ENCODE measurements at places on chromosomes 5 and 9.

- DNase-seq, result no peak
Observed at GRCh38 chr5:135626636-135627035, 47.8 kb upstream of the CXCL14 start.

DNA sequence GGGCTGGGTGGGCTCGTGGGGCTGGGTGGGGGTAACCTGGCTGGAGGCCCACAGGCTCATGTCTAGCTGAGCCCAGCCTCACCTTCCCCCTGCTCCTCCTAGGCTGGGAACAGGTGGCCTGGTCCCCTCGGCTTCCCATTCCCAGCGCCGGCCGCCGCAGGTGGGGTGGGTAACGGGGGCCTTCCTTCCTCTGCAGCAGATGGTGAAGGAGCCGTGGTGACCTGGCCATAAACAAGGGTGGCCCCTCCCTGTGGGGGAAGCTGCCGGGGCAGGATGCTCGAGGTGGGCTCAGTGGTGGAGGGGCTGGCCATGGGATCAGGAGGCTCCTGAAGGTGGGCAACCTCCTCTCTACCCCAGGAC is 41.0 kb upstream of the EGFL7 start:
- DNase-seq, result no peak

GRCh38 chr9:138099803-138100598 is 222.4 kb downstream of the CACNA1B start:
- DNase-seq, result no peak

- no peak for DNase-seq
Observed at GRCh38 chr9:71911908-71912335, 483 bp downstream of the C9orf85 start.

- DNase-seq, result no peak
Observed at GRCh38 chr5:128885649-128886255, 79.5 kb upstream of the SLC27A6 start.

GRCh38 chr5:136810261-136810801 is 445.0 kb upstream of the TRPC7 start:
- DNase-seq, result no peak

- no peak for DNase-seq
Observed at GRCh38 chr5:78483809-78484521, 123.5 kb downstream of the SCAMP1 start.

GRCh38 chr5:56913766-56914165 is 4.4 kb downstream of the SETD9 start:
- no peak for DNase-seq

GRCh38 chr5:38478166-38478565 is 78.3 kb downstream of the LIFR start:
- DNase-seq, result no peak

DNA sequence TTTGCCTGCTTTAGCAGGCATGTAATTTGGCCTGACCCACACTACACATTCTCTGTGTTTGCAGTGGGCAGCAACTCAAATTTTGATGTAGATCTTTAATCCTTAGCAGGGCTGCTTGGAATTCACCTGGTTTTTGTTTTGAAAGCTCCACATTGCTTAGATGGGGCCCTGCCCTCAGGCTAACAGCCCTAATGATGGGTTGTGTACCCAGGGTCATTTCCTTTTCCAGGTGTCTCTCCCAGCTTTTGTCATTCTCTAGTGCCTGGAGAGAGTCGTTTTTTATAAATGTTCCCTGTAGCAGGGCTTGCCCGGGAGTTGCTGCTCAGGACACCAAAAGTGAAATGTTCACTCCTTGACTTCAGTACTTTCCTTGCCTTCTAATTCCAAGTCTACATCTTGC is 126.3 kb downstream of the TRIO start:
- DNase-seq, result no peak

DNA sequence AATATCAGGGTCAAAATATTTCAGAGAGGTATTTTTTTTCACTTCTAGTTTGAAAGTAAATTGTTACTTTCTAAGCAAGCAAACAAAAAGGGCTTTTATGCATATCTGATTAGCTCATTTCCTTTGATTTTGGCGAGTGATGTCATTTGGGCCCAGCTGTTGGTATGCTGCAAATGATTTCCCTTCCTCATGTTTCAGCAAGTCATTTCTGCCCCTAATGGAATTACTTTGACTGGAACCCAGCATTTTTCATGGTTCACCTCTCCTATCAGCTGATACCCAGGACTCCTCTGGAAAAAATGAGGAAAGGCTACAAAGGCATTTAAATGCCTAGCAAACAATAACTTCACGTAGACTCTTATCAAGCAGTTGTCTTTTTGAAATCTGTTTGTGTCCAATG is 500.6 kb downstream of the EBF1 start:
- DNase-seq, result no peak

- DNase-seq, result no peak
Observed at GRCh38 chr5:171205375-171205774, 103.7 kb upstream of the TLX3 start.

DNA sequence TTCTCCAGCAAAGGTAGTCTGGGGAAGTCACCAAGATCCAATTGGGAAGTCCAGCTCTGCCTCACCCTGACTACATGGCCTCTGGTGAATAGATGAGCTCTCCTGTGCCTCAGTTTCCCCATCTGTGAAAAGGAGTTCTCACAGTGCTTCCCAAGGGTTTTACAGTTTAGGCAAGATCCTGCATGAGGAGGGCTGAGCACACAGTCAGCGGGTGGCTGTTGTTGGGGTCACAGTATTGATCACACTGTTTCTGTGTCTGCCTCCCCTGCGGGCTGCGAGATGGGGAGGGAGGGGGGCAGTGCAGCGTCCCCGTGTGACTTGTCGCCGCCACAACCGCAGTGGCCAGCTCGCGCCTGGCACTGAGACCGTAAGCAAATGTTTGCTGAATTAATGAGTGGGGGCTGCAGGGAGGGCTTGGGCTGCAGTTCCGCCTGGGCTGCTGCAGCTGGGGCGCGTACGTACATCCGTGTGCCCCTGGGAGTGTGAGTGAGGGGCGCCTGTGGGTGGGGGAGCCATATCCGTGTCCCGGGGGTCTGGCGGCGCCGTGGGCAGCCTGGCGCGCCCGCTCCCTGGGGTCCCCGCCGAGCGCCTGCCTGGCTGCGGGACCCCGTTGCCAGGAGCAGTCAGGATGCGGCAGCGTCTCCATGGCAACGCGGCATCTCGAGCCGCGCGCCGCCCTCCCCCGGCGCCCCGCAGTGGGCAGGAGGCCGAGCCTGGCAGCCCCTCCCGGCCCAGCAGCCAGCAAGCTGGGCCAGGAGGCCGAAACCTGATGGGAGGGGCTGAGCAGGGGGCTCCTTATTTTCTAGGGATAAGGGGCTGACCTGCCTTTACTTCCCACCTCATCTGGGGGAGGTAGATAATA is 31.4 kb upstream of the PSD2 start:
- no peak for DNase-seq

DNA sequence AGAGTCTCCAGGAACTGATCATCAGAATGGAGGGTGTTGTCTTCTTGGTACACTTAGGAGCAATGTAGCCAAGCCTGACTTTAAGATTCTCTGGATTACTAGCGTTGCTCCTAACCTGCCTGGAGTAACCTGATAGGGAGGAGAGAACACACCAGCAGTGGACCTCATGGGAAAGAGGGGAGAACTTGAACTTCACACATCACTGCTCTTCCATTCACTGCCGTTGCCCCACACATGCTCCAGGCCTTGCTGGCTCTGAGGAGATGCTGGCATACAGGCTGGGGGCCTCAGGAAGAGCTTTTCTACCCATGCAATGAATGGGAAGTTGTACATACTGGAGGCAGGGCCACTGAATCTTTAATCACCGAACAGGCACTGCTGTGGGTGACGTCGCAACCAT is 60.3 kb upstream of the ADAMTS16 start:
- DNase-seq, result no peak
